ENCODE measurements at places on chromosomes 6 and 20.

- DNase-seq = peak; percentile 98
Observed at GRCh38 chr6:31776989-31777666, at the start of gene VWA7. TSS of gene VWA7 (minus strand) at chr6:31777328. CDS start at chr6:31776779, 549 bp downstream.

DNA sequence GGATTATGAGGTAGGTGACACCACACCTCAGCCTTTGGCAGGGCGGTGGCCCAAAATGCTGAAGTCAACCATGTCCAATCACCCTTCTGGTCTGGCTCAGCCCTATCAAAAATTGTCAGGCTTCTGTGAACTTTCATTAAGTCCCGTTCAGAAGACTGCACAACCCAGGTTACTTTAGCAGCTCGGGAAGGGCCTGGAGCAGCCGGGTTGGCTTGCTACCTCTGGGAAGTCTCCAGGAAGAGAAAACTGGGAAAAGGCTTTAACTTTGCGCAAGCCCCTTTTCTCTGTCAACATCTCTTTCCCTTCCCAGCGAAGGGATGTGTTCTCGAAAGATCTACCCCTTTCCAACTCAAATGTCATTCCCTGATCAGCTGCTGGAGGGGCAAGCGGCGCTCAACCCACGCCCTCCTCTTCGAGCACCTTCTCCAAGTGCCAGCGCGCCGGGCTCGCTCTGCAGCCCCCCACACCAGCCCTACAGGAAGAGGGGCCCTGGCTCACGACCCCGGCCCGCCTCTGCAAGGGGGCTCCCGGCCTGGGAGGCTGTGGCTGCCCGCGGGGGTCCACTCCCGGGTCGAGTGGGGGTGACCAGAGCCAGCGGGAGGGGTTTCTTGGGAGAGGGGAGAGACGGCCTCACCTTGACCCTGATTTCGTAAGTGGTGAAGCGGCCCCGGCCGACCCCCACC is 573 bp downstream of the SNX3 start:
- DNase-seq = no peak

GRCh38 chr6:155578251-155578650 is 122.6 kb upstream of the NOX3 start:
- peak; percentile 7 for DNase-seq

DNA sequence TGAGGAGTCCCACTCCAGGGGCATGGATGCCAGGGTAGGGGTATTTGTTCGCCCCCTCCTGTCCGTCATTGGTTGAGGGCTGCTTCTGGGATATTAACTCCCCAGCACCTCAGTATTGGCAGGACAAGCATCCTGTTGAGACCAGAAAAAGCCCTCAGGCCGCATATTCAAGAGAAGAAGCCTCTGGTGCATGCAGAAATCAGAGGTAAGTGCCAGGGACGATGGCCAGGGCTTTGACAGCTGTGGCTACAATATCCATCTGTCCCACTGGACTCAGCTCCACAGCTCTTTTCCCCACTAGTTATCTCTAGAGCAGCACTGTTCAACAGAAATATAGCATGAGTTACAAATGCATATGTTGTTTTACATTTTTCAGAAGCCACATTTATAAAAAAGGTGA is 651.3 kb downstream of the KIF16B start:
- DNase-seq = no peak

Measured in kidney glomerular epithelial cell (primary cell).